ENCODE measurements at places on chromosomes 1 and 21.

DNA sequence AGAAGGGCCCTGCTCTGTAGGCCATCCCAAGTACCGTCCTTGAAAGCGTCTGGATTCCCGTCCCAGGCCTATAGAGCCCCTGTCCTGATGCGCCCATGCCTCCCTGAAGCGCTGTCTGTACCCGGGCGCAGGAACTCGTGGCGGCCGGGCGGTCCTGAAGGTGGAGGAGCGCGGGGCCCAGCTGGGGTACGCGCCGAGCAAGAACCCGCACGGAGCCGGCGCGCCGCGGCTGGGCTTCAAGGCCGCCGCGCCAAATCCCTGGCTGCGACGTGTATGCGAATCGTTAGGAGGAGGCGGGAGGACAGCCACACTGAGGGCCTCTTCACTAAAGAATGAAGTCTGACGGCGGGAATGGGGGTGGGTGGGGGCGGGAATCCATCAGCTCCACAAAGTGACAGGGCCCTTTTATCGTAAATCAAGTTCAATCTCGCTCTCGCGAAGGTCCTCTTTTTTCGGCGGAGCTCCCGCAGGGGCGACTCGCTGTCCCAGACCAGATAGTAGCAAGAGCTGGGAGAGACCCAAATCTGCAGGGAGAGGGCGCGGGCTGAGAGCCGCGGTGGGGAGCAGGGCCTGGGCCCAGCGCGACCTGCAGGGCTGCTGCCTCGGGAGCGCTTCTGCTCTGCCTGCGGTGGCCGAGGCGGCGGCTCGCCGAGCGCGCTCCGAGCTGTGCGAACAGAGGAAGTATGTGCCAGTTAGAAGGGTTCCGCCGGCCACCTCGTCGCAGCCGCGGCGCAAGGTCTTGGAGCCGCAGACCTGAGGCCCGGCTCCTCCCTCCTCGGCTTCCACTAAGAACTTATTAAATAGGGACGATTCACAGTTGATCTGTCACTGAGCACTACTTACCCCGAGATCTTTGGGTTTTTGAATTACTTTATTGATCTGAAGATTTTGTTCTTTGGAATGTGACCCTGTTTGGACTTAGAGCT, 10.4 kb downstream of the BARHL2 start:
- no peak for DNase-seq

- no peak for DNase-seq
Observed at GRCh38 chr1:85575363-85575995, 5.1 kb upstream of the CCN1 start.

GRCh38 chr1:16232316-16232710, 4.7 kb downstream of the CPLANE2 start:
- no peak for DNase-seq

GRCh38 chr1:74733604-74734484, 892 bp downstream of the TYW3 start:
- DNase-seq: peak; percentile 28

GRCh38 chr21:44514746-44515358, 25.1 kb downstream of the KRTAP10-1 start:
- DNase-seq: no peak

GRCh38 chr21:34353182-34353581, 10.6 kb upstream of the KCNE2 start:
- DNase-seq: no peak

All from smooth muscle cell of the brain vasculature (primary cell).